Gastroesophageal sphincter (tissue), 4 donors: ENCODE measurements at places on chromosomes 3 and 15.

- no peak for ATAC-seq
Observed at GRCh38 chr15:92365084-92365483, 28.6 kb upstream of the ST8SIA2 start.

DNA sequence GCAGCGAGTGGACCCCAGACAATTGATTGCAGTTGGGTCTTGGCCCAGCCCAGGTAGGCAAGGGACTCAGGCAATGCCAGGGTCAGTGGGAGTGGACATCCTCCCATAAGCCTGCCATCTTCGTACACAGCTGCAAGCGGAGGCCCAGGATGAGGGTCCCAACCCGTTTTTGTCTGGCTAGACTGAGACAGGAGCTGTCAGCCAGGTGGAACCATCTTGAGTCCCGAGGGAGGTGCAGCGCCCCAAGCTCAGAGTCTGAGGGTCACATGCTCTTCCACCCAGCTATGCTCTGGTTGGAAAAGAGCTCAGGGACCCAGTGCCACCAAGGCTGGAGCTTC, 22.6 kb upstream of the IP6K2 start:
- ATAC-seq: peak; percentile 3

DNA sequence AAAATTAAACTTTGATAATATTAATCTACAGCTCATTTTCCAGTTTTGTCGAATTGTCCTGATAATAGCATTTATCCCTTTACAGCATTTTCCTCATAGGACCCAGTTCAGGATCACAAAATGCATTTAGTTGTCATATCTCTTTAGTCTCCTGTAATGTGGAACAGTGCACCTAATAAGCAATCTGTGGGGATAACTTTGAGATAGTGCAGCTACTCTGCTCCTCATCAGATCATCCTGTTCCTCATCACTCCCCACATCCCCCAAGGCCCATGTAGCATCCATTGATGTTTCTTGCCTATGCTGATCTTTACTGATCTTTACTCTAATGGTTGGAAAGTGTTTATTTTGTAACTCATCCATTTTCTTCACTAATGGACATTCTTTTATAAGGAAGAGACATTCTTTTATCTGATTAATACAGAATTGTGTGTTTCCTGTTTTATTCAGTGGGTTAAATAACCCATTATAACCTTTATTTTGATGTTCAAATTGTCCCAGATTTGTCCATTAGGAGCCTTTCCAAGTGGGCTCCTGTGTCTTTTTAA, 7.5 kb downstream of the RNF111 start:
- no peak for ATAC-seq

DNA sequence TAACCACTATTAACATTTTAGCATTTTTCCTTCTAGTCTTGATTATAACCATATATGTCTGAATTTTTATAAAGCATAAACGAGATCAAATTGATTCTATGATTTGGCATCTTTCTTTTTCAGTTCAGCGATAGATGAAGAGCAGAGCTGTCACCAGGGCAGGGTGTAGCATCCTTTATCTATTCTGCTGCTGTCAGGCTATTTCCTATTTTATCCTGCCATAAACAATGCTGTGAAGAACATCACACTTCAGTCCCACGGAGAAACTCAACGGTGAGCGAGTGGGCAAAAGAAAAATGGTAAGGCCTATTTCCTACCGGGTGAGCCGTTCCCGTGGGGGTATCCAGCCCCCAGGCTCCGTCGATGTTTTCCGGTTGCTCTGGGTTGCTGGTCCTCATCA, 15.5 kb downstream of the TMEM40 start:
- ATAC-seq: no peak

- ATAC-seq: peak; percentile 32
Observed at GRCh38 chr3:16064642-16065414, 109.7 kb upstream of the GALNT15 start.

DNA sequence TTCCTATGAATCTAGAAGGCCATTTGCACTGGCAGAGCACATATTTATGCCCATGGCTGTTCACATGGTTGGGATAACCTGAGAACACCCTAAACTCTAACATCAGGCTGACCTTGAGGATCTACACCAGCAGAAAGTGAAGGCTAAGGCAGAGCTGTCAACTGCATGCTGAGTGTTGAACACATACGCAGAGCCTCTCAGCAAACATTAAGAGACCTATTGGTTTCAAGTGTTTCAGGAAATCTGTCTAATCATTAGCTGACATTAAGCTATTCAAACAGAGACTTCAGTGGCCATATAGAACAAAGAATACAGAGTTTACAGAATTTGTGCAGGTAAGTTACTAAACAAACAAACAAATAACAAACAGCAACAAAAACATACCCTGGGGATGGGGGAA, 16.1 kb upstream of the SEC61A1 start:
- ATAC-seq: no peak

DNA sequence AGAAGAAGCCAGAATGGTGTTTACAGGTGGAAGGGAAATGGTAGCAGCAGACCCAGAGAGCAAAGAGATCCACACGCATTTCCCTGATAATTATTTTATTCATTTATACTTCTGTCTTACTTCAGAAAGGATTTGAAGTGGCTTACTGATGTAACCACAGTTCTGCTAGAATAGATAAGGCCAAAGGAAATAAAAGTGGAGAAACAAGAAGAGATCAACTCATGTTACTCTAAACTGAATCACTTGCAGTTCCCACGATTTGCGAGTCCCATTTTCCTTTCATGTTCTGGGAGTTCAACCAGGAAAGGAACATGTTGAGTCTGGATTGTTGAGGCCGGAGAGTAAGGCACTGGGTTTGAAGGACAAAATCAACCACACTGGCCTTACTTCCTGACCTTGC, 151.8 kb downstream of the MYRIP start:
- ATAC-seq: no peak

DNA sequence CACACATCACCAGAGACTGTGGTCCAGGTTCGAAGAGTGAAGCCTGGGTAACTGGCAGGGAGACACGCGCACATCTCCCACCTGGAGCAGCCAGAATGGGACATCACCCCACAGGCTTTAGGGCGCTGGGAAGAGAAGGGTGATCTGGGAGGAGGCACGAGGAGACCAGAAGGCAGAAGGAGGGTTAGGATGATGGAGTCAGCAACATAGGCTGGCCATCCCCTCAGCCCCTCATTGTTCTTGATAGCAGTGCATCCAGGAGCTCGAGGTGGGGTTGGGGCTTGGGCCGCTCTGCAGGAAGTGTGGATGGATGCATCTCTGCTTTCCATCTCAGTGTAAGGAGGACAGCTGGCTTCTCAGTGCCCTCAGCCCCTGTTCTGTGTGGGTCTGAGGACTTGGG, 15.2 kb downstream of the PLA2G4F start:
- no peak for ATAC-seq

DNA sequence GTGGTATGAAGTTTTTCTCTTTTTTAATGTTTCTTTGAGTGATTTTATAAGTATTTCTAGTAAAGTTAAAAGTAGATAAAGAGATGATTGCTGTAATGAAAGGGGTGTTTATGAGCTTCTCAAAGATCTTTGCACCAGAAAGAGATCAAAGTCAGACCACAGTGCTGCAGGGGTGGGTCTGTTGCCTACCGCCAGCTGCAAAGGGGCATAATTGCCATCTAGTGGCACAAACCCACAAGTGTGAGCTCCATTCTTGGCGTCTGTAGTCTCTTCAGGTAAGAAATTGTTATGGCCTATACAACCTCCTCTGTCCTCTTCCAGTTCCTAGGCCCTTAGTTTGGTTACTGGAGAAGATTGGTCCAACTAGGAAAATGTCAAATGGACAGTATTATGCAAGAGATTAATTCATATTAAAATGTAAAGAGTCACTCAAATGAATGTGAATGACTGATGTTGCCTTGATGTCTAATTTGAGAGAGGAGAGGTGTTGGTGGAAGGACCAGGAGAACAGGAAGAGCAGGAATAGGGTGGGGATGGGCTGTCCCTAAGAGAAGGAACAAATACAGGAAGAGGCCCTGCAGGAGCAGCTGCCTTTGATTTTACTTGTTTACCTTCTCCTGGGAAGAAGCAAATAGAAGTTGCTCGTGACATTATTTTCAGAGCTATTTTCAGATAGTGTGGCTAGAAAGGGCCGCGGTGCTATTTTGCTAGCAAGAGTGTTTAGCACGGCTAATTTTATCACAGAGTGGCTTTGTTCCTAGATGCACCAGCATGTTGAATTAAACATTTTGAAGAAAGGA, 53.0 kb upstream of the GSK3B start:
- no peak for ATAC-seq
